Stimulated activated CD4-positive, alpha-beta T cell treated with anti-CD3 and anti-CD28 coated beads, Interleukin-4, amount 100 ng/mL, for 4 hours (primary cell): ENCODE measurements at places on chromosomes 1 and 21.

DNA sequence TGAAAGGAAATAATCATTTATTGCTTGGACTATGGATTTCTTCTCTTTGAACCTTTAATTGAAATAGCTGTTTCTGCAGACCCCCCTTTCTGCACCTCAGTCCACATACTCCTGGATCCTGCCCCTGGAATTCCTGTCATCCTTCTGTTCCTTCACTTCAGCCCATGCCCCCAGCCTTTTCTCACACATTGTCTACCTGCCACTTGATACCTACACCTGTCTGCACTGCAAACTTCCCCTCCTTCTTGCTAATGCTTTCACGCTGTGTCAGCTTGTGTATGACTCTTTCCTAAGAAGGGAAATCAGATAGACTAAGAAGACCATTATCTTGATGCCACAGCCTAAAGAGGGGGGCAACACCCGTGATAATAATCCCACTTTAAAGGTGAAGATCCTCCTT, 80.3 kb upstream of the EXO1 start:
- DNase-seq: no peak

GRCh38 chr1:110048240-110048639, 13.8 kb downstream of the STRIP1 start:
- DNase-seq: no peak

DNA sequence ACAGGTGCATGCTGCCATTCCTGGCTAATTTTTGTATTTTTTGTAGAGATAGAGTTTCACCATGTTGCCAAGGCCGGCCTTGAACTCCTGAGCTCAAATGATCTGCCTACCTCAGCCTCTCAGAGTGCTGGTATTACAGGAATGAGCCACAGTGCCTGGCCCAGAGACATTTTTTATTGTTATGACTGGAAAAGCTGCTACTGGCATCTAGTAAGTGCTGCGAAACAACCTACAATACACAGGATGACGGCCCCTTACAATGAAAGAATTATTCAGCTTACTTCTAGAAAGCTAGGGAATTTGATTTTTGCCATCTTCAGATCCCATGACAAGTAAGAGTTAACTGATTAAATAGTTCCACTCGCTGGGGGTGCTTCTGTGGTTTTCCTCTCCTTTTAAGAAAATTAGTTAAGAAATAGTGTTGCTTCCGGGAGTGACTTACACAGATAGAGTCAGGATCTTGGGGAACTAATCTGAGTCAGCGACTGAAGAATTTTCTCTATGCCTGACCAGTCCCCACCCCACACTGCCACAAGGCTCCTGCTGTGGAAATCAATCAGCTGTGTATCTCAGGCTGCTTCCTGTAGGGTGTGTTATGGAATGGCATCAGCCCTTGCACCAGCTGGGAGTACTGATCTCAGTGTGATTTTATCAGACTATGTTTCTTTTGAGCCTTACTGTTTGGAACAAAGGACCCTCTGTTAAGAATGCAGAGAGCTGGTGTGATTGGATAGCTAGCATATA, 93.0 kb upstream of the BMP8A start:
- peak; percentile 8 for DNase-seq

DNA sequence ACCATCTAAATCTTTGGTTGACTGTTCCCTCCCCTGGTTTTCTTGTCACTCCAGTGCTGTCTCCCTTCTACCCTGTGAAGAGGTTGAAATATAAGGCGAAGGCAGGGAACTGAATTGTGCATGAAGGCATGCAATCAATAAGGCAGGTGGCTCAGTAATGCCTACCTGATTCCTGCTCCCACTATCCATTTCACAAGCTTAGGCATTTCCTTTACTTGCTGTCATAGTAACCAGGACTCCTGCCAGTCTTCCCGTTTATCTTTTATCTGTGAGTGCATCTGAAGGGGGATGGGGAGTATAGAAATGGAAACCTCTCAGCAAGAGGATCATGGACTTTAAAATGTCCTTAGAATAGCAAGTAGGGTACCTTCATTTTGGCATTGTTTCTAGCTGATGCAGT, 40.5 kb downstream of the MRPS6 start:
- no peak for DNase-seq

- no peak for DNase-seq
Observed at GRCh38 chr1:97053268-97053667, 331.7 kb downstream of the PTBP2 start.

GRCh38 chr1:183281039-183281438, 95.0 kb downstream of the LAMC2 start:
- DNase-seq: no peak

DNA sequence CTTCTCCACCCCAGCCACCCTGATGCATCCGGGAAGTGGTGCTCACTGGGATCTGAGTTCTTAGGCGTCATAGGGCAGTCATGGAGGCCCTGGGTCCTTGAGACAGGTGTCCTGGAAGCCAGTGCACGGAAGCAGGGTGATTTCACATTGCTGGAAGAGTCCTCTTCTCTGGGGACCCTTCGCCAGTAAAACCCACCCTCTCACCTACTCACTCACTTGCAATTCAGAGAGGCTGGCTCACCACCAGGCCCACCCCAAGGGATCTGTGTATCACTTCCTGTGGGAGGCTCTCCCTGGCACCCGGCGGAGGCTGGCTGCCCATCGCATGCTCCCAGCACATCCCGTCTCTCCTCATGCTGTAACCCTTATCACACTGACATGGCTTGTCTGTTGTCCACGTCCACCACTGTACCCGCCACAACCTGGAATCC, 40.2 kb upstream of the EPS8L3 start:
- DNase-seq: no peak

DNA sequence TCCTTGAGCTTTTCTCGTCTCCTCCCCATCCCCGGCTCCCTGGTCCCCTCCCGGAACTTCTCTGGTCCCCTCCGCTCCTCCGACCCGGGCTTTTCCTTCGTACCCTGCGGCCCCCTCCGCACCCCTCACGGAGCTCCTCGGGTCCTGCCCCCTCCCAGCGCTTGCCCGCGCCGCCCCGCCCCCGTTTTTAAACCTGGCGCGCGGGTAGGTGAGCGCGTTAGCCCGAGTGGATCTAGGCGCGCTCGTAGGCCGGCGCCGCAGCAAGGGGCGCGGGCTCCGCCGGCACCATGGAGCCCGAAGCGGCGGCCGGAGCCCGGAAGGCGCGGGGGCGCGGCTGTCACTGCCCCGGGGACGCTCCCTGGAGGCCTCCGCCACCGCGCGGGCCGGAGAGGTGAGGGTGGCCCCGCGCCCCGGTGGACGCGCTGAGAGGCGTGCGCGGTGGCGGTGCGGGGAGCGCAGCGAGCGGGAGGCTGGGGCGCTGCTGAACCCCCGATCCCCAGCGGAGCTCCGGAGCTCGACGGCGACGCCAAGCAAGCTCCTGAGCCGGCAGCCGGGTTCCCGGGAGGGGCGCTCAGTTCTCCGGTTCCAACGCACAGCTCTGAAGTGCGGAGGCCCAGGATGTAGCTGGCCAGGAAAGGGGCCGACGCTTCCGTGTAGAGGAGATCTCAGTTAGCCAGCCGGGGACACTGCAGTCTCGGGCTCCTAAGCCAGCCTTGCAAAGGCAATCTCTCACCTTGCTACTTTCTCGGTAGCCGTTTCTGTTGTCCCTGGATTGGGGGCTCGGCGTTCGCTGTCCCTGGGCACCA, at the start of gene RIPPLY3:
Gene RIPPLY3, plus strand, starts transcription at position 217 of the 806 bp plus-strand sequence. Its CDS starts 71 bp downstream, at position 288.
- peak; percentile 9 for DNase-seq

GRCh38 chr1:58457023-58457635, 89.4 kb downstream of the OMA1 start:
- no peak for DNase-seq

GRCh38 chr1:53968125-53968513, 22.0 kb downstream of the LRRC42 start:
- no peak for DNase-seq

GRCh38 chr1:156754219-156754618, 2.7 kb upstream of the HDGF start:
- DNase-seq: no peak

GRCh38 chr1:84665703-84666317, 24.5 kb downstream of the SSX2IP start:
- no peak for DNase-seq
